ENCODE measurements at places on chromosomes 12 and 14. TPM values are rescaled to one million over a fixed set of nuclear protein-coding genes. Genes with fewer than 3 reads are reported as not detected.

The BATF gene
- polyA plus RNA-seq: 1.7 TPM

The PLBD2 gene
- 11.6 TPM for polyA plus RNA-seq

The TRAF3 gene
- polyA plus RNA-seq: 3.6 TPM

The ZDHHC22 gene
- polyA plus RNA-seq: 0.04 TPM

DNA sequence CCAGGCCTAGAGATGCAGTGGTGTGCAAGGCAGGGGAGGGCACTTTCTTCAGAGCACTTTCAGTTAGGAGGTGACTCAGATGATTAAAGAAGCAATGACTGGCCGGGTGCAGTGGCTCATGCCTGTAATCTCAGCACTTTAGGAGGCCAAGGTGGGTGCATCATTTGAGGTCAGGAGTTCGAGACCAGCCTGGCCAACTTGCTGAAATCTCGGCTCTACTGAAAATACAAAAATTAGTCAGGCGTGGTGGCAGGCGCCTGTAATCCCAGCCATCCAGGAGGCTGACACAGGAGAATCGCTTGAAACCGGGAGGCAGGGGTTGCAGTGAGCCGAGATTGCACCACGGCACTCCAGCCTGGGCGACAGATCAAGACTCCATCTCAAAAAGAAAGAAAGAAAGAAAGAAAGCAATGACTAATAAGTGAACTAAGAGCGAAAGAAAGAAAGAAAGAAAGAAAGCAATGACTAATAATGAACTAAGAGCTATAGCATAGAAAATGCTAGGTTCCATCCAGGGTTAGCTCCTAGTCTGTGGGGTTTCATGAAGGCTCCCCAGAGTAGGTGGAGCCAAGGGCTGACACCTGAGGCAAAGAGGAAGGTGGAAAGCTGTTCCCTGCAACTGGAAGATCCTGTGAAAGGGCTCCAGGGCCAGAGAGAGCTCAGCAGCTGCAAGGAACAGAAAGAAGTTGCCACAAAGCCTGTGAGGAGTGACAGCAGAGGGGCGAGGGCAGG lies 334.5 kb downstream of the CACNA1C start:
- no peak for DNase-seq

GRCh38 chr12:6779708-6780432 lies 7.5 kb downstream of the LAG3 start:
- no peak for DNase-seq
